Stimulated activated CD4-positive, alpha-beta T cell treated with anti-CD3 and anti-CD28 coated beads, Interleukin-15, amount 100 ng/mL, for 48 hours (primary cell): ENCODE measurements at places on chromosomes 11 and 22.

- no peak for DNase-seq
These were observed 1.2 kb downstream of the ALDH3B1 start for GRCh38 chr11:68011051-68011943.

- no peak for DNase-seq
These were observed 491.9 kb downstream of the OPCML start for GRCh38 chr11:133040289-133040900.

GRCh38 chr22:48141301-48141700, 1378.9 kb downstream of the TBC1D22A start:
- DNase-seq: no peak

- no peak for DNase-seq
These were observed 1.4 kb upstream of the YAP1 start for GRCh38 chr11:102108734-102109440.

DNA sequence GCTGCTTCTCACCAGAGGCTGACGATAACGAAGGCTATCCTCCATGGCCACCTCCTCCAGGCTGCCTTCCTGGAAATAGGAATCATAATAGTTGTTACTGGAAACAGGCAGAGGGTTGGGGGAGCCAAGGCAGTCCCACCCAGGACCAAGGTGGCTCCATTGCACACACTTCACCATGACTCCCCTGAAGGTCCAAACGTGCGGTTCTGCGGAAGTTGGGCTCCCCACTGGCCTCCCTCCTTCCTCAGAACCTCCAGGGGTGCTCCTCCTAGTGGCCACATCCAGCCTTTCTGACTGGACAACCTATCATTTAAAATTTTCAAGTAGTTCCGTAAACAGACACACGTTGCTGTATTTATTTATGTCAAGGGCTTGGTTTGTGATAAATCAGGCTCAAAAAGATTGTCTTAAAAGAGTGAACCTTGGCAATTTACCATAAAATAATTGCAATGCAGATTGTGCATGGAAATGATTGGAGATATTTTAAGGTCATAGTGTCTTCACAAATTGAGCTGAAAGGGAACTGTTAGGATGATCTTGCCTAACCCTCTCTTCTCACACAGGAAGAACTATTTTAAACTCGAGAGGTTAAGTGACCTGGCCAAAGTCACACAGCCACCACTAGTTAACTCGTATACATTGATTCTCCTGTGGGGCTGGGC, 1.4 kb upstream of the TCN2 start:
- peak; percentile 43 for DNase-seq

- no peak for DNase-seq
These were observed 34.3 kb downstream of the PLEKHA7 start for GRCh38 chr11:16979703-16980622.

DNA sequence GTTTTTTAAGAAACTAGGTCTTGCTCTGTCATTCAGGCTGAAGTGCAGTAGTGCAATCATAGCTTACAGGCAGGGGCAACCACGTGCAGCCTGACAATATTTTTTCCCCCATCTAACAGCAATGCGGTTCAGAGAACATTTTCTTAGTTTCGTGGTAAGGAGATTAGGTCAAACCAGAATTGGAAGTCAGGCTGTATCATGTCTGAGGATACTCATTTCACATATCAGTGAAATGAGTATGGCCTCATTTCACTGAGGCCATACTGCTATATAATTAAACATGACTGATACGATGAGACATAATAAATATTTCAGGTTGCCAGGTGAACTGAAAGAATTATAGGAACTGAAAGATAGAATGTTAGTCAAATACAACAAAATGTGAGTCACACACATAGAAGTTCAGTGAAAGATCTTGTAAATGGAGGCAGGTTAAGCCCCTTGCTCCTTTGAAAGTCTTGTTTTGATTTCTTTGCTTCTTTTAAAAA, 32.5 kb upstream of the IZUMO1R start:
- peak; percentile 1 for DNase-seq

DNA sequence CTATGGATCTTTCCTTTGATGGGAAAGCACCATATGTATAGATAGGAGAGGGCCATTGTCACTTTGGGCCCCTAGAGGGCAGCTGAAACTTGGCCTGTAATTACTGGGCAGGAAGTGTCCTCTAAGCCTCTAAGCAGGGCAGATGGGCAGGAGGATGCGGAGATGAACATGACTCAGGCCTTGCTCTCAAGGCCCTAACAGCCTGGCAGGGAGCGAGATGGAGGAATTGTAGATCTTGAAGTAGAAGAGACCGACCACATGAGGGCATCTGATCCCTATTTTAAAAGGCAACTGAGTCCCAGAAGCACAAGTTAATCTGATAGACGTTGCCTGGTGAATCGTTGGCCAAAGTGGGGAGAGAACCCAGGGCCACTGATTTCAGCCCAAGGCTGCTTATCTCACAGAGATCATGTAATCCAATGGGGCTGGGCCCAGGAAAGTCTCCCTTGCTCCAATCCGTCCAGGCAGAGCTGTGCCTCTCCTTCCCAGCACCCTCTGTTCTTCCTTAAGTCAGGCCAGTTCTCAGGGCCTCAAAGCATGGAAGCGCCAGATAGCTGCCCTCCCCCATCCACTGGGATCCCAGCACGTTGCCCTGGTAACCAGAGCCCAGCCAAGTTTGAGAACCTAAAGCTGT, 2.5 kb upstream of the SEPTIN3 start:
- DNase-seq: no peak

DNA sequence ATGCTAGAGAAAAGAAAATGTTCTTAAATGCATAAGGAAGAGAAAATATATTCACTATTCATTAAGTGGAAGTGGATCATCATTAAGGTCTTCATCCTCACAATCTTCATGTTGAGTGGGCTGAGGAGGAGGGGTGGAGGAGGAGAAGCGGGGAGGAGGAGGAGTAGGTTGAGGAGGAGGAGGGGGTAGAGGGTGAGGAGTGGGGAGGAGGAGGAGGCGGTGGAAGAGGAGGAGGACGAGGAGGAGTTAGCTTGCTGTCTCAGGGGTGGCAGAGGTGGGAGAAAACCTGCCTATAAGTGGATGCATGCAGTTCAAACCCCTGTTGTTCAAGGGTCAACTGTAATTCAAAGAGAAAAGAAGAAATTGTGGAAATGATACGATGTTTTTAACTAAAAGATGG, 71.6 kb downstream of the MYEOV start:
- DNase-seq: no peak

DNA sequence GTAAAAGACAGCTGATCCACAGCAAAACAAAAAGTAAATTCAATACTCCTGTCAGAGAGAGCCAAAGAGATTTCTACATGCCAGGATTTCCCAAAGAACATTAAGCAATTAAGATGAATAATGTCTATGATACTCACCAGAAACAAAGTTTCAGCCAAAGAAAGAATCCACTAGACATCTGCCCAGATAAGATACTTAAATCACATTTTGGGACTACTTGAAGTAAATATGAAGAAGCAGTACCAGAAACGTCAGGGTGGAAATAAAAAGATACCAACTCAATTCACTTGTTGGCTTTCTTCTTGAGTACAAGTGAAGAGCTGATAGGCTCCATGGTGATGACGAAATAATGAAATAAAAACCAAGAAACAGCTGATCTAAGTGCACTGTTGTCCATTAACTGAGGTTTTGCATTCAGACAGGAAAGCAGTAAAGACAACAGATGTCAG, 31.6 kb upstream of the ARHGAP32 start:
- DNase-seq: no peak

DNA sequence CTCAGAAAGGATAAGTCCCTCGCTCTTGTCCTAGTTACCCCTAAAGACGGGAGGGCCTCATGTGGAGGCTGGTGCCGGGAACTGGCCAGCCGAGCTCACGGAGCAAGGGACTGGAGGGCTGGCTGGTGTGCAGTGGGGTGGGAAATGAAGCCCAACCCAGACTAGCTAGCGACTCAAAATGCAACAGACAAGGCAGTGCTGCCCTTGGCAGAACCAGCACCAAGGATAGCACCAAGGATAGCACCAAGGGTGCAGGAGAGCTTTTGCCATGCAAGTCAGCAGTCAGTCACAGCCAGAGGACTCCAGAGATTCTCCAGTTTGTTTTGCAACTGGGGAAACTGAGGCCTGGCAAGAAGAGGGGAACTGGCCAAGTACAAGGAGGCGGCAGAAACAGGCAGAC, 6.5 kb upstream of the BATF2 start:
- DNase-seq: no peak
